CD4-positive, alpha-beta T cell treated with Interleukin-17A for 1 hour (primary cell): ENCODE measurements at places on chromosomes 3 and 15.

DNA sequence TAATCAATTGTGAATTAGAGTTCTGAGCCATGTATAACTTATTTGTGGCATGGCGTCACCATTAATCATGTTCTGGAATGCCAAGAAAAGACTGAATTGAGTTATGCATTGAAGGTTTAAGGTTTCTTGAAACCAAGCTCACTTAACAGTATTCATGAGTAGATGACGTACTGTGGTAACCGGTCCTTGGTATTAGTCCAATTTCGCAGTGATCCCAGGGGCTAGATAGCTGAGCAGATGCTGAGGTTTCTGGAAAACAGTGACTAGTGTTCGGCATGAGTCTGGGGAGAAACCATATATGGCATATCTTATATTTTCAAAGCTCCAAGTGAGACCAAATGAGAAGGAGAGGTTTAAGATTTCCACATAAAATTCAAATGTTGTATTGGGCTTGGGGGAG is 218.3 kb upstream of the LYSMD4 start:
- DNase-seq, result no peak

DNA sequence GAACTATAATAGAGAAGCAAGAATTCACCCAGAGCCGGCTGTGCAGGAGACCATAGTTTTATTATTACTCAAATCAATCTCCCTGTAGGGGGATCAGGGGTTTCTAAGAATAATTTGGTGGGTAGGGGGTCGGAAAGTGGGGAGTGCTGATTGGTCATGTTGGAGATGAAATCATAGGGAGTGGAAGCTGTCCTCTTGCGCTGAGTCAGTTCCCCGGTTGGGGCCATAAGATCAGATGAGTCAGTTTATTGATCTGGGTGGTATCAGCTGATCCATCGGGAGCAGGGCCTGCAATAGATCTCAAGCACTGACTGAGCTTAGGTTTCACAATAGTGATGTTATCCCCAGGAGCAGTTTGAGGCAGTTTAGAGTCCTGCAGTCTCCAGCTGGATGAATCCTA is 97.0 kb upstream of the SNRPN start:
- no peak for DNase-seq

DNA sequence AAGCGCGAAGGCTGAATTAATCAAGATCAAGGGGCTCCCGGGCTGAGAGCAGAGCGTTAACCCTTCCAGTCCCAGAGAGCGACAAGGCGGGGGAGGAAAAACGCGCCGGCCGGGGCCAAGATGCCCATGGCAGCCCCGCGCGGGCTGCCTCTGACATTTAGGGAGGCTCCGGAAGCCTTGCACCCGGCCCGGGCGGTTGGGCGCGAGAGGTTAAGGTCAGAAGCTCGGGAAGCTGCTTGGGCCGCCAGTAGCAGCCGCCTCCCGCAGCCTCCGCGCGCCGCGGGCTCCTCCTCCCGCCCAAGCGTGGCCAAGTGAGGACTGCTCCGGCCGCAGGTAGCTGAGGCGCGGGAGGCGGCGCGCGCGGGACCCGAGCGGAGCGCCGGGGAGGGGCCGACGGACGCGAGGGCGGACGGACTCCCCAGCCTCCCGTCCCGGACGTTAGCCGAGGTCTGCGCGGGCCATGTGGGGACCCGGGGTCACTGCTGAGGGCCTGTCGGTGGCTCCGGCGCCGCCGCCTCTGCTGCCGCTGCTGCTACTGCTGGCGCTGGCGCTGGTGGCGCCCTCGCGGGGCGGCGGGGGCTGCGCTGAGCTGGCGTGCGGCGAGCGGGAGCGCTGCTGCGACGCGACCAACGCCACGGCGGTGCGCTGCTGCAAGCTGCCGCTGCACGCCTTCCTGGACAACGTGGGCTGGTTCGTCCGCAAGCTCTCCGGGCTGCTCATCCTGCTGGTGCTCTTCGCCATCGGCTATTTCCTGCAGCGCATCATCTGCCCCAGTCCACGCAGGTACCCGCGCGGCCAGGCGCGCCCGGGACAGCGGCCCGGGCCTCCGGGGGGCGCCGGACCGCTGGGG is at the start of gene C3orf80:
Gene C3orf80, plus strand, starts transcription at position 247 of the 850 bp plus-strand sequence. Its CDS starts 214 bp downstream, at position 461.
- peak; percentile 24 for DNase-seq

DNA sequence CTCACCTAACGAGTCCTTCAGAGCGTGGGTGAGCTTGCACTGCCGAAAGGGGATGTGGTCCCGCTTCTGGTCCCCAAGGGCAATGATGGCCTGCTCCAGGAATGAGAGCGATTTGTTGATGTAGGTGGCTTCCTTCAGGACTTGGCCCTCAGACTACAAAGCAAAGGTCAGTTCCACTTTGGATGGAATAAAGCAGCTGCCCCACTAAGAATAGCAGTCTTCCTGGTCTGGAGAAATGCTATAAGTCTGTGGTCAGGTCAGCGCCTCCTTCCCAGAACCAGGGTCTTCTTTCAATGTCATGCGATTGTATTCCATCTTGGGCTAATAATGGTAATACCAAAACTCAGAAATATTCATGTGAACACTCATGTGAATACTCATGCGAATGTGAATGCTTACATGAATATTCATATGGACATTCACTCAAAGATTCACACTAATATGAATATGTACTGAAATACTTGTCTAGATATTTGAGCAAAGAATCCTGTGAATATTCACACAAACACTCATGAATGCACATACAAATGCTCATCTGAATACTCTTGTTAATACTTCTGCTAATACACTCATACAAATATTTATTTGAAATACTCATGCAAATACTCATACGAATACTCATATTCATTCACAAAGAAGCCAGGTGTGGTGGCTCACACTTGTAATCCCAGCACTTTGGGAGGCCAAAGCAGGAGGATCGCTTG is 16.7 kb downstream of the KIF9 start:
- DNase-seq, result no peak

DNA sequence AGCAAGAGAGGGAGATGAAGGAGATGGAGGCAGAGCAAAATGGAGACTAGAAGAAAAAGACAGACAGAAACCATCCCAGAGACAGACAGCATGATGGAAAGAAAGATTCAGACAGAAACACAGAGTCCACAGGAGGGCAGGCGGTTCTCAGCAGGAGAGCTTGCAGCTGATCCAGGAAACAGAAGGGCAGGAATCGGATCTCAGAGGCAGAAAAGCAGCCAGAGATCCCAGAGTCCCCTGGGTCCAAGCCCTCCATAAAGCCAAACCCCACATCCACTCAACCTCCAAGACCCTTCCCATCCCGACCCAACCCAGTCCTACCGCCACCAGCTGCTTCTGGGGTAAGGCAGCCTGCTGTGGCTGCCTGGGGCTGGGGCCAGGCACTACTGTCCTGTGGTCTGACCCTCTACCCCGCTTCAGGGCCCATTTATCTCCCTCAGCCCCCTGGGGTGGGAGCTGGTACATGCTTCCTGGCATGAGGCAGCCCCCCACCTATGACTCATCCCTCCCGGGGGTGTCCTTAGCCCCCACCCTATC is at the start of gene UCN2:
Gene UCN2, minus strand, starts transcription at position 400 of the 537 bp plus-strand sequence. CDS start 657 bp downstream, outside the sequence.
- DNase-seq, result no peak

- DNase-seq, result no peak
Measured at GRCh38 chr3:166837535-166837934, 542.6 kb downstream of the ZBBX start.

GRCh38 chr3:47016934-47017435 is 37.5 kb downstream of the NBEAL2 start:
- DNase-seq, result peak; percentile 39

GRCh38 chr15:93210995-93211394 is 122.0 kb upstream of the RGMA start:
- DNase-seq, result no peak

DNA sequence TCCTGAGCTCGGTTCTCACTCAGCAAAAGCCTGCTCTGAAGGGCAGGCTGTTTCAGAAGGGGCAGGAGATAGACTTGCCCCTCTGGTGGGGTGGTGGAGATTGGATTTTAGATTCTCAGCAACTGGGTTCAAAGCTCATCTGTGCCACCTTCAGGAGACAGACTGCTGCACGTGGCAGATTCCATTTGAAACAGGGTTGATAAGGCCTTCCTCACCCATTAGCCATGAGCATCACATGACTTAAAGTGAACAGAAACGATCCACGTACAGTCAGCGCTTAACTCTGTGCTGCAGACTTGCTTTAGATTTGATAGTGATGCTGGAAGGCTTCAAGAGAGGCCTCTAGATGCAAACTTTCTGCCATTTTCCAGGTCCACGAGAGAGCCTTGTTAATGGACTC is 35.0 kb upstream of the MGLL start:
- no peak for DNase-seq

GRCh38 chr3:70096376-70097066 is 97.0 kb downstream of the SAMMSON start:
- no peak for DNase-seq

- DNase-seq, result no peak
Measured at GRCh38 chr3:197520311-197521276, 35.2 kb downstream of the BDH1 start.

DNA sequence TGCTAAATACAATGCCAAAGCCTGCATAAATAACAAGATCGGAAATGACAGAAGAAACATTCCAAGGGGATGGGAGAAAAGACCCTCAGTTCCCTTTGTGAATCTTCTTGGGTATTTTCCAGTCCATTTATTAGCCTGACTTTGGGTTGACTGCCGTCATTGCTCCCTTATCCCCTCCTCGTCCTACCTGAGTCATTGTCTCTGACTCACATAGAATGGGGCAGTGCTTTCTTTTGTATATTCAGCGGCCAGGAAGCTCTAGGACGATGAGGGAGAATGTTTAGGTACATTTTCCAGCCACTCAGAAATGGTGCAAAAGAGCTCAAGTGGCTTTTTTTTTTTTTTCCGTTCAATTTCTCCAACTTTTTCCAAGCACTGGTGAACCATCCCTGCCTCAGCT is 71.6 kb downstream of the KAT2B start:
- no peak for DNase-seq
